ENCODE measurements at places on chromosomes 4 and X.

DNA sequence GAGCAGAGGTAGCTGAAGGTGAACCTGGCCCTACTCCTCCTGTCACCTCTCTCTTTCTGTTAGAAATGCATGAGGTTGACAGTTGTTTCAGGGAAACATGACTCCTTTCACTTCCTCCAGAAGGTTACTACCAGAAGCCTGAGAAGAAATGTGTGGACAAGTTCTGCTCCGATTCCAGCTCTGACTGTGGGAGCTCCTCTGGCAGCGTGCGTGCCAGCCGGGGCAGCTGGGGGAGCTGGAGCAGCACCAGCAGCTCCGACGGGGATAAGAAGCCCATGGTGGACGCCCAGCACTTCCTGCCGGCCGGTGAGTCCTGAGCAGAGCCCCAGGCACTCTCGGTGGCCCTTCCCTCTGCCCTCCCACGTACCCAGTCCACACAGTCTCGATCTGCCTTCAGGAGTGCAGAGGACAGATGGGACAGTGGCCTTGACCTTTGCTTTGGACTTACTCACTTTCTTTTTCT, 61.3 kb upstream of the TLR2 start:
- no peak for DNase-seq

GRCh38 chr4:77434299-77435092, 171.1 kb upstream of the CXCL13 start:
- DNase-seq, result no peak

- no peak for DNase-seq
Measured at GRCh38 chr4:87913896-87914295, 61.6 kb upstream of the SPP1 start.

DNA sequence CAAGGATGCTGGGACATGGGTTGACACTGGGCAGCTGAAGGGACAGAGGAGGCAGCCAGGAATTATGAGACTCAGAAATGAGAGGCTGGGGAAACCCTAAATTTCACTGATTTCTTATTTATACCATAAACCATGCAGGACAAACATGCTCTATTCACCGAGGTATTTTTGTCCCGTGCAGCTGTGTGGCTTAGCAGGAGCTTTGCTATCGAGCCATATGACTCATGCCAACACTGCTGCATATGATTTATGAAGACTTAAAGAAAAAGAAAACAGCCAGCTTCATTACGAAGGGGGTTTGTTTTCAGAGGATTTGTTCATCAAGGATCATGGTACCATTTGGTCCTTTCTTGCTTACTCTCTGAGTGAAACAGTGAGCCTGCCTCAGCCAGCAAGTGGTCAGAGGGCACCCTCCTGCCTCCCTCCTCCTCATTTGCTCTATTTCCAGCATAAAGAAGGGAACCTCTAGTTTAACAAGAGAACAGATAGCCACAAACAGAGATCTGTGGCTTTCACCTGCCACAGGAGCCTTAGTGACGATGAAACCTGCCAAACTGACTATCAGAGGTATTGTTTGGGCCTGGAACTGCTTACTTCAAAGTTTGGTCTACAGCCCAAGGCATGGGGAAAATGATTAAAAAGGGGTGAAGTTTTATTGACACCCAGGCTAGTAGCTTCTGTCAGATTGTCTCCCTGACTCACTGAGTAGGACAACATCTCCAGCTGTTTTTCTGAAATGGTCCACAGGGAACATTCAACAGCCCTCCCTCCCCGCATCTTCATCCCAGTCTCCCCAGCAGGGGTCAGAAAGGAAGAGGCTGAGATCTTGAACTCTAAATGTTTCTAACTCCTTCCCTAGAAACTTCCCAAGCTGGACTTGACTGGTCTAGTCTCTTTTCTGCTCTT, 80.1 kb upstream of the MAML3 start:
- DNase-seq, result no peak

GRCh38 chr4:57911203-57911602, 801.0 kb upstream of the IGFBP7 start:
- no peak for DNase-seq

- DNase-seq, result no peak
Measured at GRCh38 chrX:132669142-132669541, 180.3 kb upstream of the MBNL3 start.

DNA sequence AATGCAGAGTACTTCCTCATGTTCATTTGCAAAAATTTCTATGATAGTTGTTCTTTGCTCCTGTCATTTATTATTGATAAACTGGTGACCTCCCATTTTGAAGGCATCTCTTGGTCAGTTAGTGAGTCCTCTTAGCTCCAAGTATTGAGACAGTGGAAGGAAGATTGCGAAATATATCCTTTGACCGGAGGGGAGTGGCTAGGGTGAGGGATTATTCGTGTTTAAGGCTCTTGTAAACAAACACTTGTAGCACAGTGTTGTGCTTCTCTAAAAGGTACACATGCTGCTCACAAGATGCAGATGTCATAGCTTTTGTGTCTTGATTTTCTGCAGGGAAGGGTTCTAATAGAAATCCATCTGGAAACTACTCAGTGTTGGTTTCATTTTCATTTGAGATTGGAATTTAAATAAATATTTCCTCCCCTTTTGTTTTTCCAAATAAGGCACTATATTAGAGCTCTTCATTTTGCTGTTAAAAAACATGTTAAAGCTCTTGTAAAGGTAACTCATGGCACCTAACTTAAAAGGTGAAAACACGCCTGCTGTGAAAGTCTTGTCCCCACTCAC, 21.8 kb downstream of the TXLNG start:
- DNase-seq, result no peak

- no peak for DNase-seq
Measured at GRCh38 chr4:153369021-153369420, 24.5 kb downstream of the MND1 start.

- no peak for DNase-seq
Measured at GRCh38 chr4:114284629-114285028, 305.2 kb upstream of the ARSJ start.

DNA sequence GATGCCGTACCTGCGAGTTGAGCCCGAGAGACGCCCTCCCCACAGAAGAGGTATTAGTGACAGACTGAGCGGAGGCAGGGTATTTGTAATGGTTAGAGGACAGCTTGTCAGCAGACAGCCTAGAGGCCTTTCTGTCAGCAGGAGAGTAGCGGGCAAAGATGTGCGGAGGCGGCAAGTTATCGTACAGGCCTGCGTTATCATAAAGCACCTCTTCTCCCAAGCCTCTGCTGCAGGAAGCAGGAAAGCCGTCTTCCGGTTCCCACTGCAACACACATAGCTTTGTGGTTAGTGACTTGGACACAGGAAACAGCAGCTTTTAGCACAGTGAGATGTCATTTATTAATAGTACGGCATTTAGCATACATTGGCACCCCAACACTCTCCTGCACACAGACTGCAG, 158.3 kb downstream of the AFAP1 start:
- DNase-seq, result no peak

DNA sequence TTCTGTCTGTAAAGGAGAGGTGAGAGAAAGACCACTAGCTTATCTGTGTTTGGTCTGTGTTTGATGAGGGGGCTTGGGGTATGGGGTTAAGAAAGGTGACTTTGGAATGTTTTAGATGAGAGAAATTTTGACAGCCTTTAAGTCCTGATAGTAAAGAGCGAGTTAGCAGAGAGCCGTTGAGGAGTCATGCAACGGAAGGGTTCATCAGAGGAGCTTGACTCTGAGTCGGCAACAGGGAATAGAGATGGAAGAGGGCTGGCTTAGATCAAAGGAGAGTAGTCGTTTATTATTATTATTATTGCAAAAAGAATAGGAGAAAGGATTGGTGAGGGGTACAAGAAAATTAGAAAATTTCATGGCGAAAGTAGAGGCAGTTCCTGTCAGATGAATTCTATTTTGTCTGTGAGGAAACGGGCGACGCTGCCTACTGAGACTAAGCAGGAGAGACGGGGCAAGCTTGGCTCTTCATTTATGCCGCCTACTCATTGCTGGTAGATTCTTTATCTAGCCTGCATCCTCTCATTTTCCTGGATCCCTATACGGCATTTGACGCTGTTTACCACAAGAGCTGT, 473 bp upstream of the VAMP7 start:
- no peak for DNase-seq

- no peak for DNase-seq
Measured at GRCh38 chr4:4395849-4396627, 9.1 kb downstream of the NSG1 start.

DNA sequence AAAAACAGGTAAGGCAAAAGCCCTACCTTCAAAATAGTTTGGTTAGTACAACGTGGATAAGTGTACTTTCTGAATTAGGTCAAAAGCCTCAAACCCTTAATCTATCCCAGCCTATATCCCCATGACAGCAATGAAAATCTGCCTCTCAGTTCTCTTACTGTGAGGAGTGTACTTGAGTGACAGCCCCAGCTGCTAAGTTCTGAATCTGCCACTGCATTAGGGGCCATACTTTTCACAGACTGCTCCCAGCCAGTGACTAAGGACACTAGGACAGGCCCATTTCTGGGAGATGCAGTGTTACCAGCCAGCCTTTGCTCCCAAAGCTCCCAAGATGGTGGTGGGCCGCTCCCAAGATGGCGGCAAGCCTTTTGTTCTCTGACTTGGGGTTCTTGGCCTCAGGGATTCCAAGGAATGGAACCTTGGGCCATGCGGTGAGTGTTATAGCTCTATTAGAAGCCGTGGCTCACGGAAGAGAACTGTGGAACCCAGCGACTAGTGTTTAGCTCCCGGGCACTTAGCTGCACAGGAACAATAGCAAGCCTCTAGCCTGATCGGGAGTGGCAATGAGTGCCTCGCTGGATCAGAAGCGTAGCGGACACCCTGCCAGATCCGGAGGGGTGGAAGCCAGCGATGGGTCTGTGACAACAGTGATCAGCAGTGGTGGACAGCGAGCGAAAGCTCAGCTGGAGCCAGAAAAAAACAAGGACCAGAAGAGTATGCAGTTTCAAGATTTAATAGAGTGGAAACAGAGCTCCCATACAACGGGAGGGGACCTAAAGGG, 175.6 kb upstream of the NRK start:
- DNase-seq, result no peak

DNA sequence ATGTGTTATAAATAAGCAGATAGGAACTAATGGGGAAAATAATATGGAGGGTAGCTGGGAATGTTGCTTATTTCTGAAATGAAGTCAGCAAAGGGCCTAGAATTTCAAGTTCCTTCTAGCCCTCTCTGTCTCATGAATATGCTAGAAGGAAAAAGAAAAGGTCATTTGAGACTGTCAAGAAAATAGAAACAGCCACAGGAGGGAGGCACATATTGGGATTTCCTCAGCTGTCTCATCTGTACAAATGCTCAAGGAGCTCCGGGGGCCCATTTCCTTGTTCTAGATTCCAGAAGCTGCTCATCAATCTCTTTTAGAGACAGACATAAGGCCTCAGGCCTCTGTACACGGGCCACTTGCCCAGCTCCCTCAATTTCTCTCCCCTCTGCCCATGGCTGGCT, 127.6 kb upstream of the ETNPPL start:
- no peak for DNase-seq

DNA sequence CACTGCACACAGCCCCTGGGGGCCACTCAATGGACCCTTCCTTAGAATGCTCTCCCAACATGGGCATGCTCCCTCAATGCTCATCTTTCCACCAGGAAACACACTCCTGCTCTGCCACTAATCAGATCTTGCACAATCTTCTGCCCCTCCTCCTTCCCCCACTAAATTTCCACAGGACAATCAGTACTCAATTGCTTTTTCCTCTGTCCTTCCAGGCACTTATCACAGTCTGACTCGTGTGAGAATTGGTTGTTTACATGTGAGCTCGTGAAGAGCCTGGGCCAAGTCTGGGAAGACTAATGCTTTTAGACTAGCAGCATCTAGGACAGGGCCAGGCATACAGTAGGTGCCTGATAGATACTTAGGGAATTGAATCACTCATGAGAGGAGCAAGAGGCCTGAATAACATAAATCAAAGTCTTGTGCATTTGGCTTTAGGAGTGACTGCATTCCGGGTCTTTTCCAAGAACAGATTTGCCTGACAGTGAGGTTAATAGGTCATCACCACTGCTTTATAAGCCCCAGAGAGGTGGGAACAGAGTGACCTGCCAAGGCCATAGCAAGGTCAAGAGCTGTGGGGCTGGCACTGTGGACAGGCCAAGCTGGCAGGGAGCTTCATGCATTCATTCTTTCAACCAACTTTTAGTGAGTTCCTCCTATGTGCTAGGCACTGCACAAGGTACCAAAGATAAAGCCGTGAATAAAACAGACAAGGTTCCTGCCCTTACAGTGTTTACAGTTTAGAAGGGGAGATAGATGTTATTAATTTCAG, 55.0 kb downstream of the PRPS1 start:
- no peak for DNase-seq

DNA sequence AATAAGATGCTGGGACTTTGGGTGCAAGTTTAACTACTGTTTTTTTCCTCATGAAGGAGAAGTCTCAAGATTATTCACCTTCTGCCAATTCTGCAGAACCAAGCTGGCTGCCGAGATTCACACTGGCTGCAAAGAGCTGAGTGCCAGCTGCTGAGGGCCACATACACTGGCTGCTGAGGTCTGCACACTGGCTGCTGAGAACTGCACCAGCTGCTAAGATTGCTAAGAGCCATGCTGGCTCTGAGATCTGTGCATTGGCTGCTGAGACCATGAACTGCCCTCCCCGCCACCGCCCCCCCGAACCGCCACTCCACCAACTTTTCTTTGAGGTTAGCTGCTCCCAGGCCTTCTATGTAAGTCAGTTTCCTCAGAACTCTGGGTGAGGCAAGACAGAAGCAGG, 330.3 kb downstream of the CBLL2 start:
- DNase-seq, result no peak

- no peak for DNase-seq
Measured at GRCh38 chr4:30073011-30073710, 647.0 kb upstream of the PCDH7 start.

DNA sequence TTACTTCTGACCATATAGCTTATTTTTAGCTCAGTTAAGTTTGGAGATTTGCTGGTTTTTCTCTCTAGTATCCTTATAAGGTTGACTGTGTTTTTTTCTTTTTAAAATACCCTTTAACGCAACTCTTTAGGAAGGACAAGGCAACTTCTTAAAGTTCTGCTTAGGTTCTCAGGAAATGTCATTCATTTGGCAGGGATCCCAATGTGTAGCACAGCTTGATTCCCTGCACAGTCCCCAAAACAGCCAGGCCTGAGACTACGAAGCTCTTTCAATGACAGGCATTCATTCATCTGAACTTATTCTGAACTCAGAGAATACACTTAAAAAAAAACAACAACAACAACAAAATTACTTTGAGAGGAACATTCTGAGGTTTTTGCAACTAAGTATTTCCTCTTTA, 1765.8 kb downstream of the PCDH7 start:
- no peak for DNase-seq

DNA sequence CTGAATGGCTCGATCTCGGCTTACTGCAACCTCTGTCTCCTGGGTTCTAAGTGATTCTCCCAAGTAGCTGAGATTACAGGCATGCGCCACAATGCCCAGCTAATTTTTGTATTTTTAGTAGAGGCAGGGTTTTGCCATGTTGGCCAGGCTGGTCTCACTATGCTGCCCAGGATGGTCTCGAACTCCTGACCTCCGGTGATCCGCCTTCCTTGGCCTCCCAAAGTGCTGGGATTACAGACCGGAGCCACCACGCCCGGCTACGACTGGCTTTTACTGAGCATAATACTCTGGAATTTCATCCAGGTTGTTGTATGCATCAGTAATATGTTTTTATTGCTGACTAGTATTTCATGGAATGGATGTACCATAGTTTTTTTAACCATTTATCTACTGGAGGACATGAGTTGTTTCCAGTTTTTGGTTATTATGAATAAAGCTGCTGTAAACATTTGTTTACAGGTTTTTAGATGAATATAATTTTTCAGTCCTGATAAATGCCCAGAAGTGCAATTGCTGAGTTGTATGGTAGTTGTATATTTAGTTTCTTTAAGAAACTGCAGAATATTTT, 31.2 kb downstream of the N4BP2 start:
- DNase-seq, result no peak
